A549 treated with ZK216348 at 1 μM for 4 hours (cell line): ENCODE measurements at places on chromosomes 1 and 21. TPM values are rescaled to one million over a fixed set of nuclear protein-coding genes. Genes with fewer than 3 reads are reported as not detected.

TAS1R1 gene
- not detected in 5 replicates for total RNA-seq

GBP3 gene
- 1.1 to 2.2 TPM (median 1.5 TPM) in 5 replicates for total RNA-seq

LAMC1 gene
- total RNA-seq: 100 to 126 TPM (median 119 TPM) in 5 replicates

GRIK3 gene
- total RNA-seq: not detected in 5 replicates

SUMO3 gene
- total RNA-seq: 47.7 to 70.0 TPM (median 65.5 TPM) in 5 replicates

DNASE2B gene
- total RNA-seq: not detected in 5 replicates

SRRM1 gene
- 35.5 to 67.9 TPM (median 46.9 TPM) in 5 replicates for total RNA-seq

TMPRSS15 gene
- not detected in 5 replicates for total RNA-seq

IL22RA1 gene
- total RNA-seq: 4.6 to 7.3 TPM (median 5.2 TPM) in 5 replicates

SPRR2E gene
- total RNA-seq: not detected in 5 replicates

HEYL gene
- total RNA-seq: 2.8 to 3.9 TPM (median 3.5 TPM) in 5 replicates

AJAP1 gene
- not detected in 5 replicates for total RNA-seq

NID1 gene
- 5.2 to 10.1 TPM (median 7.1 TPM) in 5 replicates for total RNA-seq

NVL gene
- total RNA-seq: 19.4 to 26.5 TPM (median 20.6 TPM) in 5 replicates

TBX15 gene
- 0.06 to 0.11 TPM (median 0.09 TPM) in 3 of 5 replicates, not detected in the others for total RNA-seq

S100A8 gene
- not detected in 5 replicates for total RNA-seq

DEPDC1 gene
- 7.3 to 19.1 TPM (median 15.3 TPM) in 5 replicates for total RNA-seq
